ENCODE measurements at places on chromosomes 2 and 18.

GRCh38 chr2:55047677-55048299 is 2.5 kb downstream of the RTN4 start:
- no peak for DNase-seq

- no peak for DNase-seq
Observed at GRCh38 chr18:35862119-35862640, 110.3 kb upstream of the RMP24 start.

DNA sequence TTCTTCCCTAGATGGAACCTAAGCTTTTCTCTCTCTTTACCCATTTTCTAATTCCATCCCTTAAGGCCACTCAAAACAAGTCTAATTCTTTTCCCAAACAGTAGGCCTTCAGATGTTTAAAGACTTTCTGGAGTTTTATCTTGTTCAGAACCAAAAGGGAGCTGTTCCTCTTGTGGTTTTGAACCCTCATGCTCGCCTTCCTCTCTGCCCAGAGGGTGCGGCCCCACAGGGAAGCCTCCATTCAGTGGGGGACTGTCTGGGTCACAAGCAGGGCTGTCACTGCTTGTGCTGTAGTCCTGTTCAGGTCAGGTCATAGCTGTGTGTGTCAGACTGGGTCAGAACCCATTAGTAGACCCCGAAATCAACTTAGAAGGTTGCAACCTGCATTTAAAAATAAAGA is 56.5 kb downstream of the TET3 start:
- no peak for DNase-seq

- no peak for DNase-seq
Observed at GRCh38 chr2:203551778-203552177, 16.7 kb upstream of the RAPH1 start.

DNA sequence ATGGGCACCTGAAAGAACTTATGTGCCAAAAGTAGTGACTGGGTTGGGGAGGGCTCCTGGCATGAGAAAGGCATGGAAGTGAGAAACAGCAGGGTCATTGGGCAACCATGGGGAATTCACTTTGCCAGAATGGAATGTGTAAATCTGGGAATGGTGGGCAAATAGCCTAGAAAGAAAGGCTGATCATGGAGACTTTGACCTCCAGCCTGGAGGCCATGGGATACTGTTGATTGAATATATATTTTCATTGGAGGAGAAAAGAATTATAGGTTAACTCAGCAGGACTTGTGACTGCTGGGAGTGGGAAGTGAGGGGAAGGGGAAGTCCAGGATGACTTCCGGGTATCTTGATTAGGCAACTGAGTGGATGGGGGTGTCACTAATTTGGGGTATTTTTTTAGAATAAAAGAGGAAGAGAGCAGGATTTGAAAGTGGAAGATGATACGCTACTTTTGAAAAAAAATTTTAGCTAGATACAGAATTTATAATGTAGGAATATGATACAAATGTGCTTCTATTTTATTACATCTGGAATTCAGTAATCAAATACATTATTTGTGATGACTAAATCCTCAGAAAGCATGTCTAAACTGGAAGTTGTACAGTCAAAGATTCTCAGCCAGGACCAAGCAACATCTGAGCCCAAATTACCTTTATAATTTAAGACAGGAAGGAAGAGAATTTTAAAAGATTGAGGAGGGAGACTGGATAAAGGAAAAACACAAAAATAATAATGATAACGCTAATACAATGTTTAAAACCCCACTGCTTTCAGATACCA is 116.2 kb downstream of the GATA6 start:
- DNase-seq, result no peak

Measured in neural progenitor cell (in vitro differentiated cells).